CD8-positive, alpha-beta memory T cell (primary cell): ENCODE measurements at places on chromosomes 7 and 10. TPM values are rescaled to one million over a fixed set of nuclear protein-coding genes. Genes with fewer than 3 reads are reported as not detected.

HTR7 gene
- not detected for total RNA-seq

UFSP1 gene
- 4.0 TPM for total RNA-seq

DNA sequence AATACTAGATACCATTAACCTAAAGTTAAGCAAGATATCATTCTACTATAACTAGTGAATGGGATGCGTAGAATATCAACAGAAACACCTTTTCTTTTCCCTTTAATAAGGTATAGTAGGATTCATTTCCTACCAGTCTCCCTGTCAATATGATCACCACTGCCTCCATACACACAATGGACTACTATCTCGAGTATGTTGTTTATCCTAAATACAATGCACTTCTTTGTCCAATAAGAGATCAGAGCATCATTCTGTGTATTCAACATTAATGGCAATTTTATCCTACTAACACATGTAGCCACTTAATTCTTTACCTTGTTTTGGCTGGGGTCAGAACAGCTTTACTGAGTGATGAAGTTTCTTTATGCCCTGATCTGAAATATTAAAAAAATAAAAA, 276.3 kb downstream of the TFEC start:
- DNase-seq, result no peak

- no peak for DNase-seq
Measured at GRCh38 chr7:130893441-130893894, 159.5 kb upstream of the KLF14 start.

MTPN gene
- 143 TPM for total RNA-seq

GRCh38 chr10:5503477-5503835, 4.1 kb upstream of the CALML5 start:
- no peak for DNase-seq

GRCh38 chr7:100540073-100540723, 1.2 kb downstream of the AGFG2 start:
- no peak for DNase-seq

- DNase-seq, result no peak
Measured at GRCh38 chr7:12731214-12731656, 43.8 kb downstream of the ARL4A start.

GRCh38 chr10:110459600-110459999, 38.1 kb upstream of the DUSP5 start:
- no peak for DNase-seq

- no peak for DNase-seq
Measured at GRCh38 chr7:65731562-65732035, 141.3 kb upstream of the VKORC1L1 start.

DNA sequence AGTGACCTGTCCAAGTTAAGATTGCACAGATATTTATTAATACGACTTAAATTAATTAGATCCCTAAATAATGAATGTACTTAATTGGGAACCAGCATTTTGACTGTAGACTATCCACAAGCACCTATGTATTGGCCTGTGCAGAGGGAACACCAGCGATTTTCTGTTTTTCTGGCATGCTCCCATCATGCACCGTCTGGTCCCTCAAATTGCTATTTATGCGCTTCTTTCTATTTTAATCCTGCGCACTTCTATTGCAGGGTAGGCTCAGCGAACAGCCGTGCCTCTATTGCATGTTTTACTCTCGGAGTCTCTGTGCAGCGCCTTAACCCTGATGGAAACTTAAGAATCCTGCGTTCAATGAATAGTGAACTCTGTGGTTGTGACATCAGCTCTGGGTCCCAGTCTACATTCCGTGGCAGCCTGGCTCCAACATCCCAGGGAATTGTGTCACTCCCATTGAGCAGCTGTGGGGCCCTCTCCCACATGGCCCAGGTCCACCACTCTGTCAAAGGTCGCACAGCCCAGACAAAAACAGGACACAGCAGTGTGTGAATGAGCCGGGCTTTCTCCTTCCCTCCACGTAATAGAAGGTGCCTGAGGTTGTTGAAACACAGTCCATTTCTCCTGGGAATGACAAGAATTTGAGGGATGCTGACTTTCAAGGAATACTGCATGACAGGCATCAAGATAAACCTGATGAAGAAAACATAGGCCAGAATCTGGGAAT, 239.7 kb upstream of the KLF6 start:
- no peak for DNase-seq

DNA sequence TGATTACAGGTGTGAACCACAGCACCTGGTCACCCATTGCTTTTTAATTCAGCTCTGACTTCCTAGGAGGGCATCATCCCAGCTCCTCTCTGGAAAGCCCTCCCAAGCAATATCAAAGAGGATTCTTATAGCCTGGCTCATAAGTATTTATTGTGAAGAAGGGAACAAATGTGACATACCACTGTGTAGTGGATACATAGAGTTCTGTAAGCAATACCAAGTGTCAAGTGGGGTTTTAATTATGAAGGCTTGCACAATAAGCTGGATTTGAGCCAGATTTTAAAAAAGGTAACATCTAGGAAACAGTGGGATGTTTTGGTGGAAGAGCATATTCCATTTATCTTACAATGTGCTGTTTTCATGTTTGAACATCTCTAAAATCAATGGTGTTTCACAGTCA, 19.0 kb upstream of the PRTFDC1 start:
- DNase-seq, result no peak

GRCh38 chr7:49294611-49295010, 370.3 kb downstream of the CDC14C start:
- no peak for DNase-seq

- no peak for DNase-seq
Measured at GRCh38 chr10:113177156-113177935, 227.3 kb downstream of the TCF7L2 start.

GRCh38 chr7:2782565-2782964, 61.5 kb downstream of the GNA12 start:
- no peak for DNase-seq

ADAMTS14 gene
- total RNA-seq, result not detected

DNA sequence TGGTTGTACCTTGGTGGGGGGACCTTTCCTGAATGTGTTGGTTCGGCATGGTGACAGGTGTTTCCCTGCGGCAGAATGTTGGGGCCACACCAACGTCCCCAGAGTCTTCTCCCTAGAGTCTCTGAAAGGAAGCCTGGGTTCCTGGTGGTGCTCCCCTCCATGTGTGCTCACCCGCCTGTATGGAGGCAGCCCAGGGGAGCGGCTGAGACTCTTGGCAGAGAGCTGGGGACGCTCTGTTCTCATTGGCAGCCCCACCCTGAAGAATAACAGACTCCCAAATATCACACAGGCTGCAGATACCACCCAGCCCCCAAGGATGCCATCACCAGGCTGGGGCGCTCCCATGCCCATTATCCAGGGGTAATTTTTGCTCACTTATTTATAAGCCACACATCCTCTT, 34.8 kb downstream of the CHST12 start:
- no peak for DNase-seq

HSPA12A gene
- total RNA-seq, result 0.07 TPM

NODAL gene
- total RNA-seq, result not detected

GRCh38 chr7:9645756-9646155, 1212.3 kb downstream of the NXPH1 start:
- no peak for DNase-seq

DNA sequence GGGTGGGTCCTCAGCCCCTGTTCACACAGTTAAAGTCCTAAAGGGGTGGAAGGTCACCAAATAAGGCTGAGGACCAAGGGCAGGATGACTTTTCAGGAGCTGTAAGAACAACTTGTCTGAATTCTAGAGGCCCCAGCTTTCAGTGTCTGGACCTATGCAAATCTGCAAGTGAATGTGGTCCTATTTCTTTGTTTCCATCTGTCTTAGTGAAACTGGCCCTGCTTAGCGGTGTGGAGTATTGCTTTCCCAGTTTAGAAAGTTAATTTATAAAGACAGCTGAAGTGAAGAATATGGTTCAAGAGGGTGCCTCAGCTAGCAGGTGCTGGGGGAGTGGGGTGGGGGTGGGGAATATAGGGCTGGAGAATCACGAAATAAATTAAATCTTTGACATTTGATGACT, 40.1 kb downstream of the HHEX start:
- DNase-seq, result no peak

DNA sequence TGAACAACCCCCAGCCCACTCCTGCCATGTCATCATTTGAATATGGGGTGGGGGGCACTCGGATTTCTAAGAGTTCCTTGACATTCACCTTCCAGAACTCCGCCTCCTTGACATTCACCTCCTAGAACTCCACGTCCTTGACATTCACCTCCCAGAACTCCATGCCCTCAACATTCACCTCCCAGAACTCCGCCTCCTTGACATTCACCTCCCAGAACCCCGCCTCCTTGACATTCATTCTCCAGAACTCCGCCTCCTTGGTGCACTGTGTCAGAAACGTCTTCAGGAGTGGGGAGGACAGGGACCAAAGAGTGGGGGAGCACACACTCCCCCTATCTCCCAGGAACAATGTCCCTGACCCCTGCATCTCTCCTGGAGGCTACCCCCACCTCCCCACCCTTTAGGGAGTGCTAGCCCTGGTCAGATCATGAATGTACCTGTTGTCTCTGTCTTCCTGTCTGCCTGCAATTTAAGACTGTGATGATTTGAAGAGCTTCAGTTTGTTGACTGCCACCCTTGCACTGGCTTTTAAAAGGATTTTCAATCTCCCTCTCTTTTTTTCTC, 110.1 kb downstream of the NPTX2 start:
- DNase-seq, result no peak

DNA sequence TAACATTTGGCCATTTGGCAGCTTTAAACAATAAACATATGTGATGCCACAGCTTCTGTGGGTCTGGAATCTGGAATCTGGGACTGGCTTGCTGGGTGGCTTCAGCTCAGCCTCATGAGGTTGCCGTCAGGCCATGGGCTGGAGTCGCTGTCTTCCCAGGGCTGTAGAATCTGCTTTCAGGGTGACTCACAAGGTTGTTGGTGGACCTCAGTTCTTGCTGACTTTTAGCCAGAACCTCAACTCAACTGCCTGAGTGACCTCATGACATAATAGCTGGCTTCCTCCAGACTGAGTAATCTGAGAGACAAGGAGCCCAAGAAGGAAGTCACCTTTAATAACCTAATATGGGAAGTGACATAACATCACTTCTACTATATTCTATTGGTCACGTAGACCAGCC, 44.6 kb upstream of the TSPAN13 start:
- DNase-seq, result no peak

- no peak for DNase-seq
Measured at GRCh38 chr10:26690731-26691475, 6.6 kb upstream of the PDSS1 start.

LRRTM3 gene
- not detected for total RNA-seq

DNA sequence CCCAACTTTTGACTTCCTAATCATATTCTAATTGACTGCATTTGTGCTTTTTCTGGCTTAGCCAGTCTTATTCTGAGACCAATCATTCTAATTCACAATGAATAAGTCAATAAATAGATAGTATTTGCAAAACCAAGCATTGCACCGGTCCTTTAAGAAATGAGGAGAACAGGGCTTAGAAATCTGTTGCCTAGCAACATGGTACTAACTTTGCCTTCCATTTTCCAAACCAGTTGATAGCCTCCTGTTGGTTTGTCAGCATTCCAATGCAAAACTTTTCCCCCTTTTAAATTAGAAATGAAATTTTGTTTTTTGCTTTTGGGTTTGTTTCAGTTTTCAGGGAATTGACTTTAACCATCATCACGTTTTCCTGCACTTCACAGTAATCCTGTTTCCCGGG, 603.5 kb upstream of the NRP1 start:
- no peak for DNase-seq

- no peak for DNase-seq
Measured at GRCh38 chr7:82841828-82842227, 320.9 kb downstream of the PCLO start.

DNA sequence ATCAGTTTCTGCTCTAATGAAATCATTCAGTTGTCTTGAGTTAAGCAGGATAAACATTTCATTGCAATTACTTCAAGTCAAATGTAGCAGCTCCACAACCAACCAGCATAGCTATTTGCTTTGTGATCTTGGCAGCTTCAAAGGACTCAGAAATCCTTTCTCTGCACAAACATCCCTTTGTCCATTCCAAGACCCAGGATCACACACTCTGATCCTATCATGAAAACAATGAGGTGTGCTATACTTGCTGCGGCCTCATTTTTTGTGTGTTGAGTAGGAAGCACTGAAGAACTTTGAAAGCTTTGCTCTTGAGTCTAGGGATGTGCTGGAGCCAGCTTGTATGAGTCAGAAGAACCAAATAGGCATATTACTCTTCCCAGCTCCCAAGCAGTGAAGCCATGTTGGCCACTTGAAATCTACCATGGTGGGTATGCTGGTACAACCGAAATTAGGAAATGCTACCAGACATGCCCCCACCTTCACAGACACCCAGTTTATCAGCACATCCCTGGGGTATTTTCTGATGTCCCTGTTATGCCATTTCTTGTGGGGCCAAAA, 199.4 kb upstream of the PRSS58 start:
- no peak for DNase-seq

ADGRA1 gene
- not detected for total RNA-seq

SH2D4B gene
- total RNA-seq, result 0.13 TPM

DNA sequence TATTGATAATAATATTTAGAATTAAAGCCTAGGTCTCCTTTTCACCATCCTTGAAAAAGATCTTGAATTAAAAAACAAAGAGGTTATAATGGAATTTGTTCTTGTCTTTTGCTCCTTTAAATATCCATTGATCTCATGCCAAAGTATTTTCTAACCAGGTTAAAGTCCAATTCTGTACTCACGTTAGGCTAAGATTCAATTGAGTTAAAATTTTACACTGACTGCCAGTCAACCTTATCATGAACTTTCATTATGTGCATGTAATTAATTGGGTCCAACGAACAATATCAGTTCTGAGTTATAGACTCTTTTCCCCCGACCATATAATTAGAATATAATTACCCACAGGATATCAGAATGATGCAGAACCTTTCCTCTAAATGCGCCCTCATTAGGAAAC, 266.6 kb downstream of the DGKB start:
- no peak for DNase-seq

ARHGEF35 gene
- total RNA-seq, result 5.3 TPM

DNA sequence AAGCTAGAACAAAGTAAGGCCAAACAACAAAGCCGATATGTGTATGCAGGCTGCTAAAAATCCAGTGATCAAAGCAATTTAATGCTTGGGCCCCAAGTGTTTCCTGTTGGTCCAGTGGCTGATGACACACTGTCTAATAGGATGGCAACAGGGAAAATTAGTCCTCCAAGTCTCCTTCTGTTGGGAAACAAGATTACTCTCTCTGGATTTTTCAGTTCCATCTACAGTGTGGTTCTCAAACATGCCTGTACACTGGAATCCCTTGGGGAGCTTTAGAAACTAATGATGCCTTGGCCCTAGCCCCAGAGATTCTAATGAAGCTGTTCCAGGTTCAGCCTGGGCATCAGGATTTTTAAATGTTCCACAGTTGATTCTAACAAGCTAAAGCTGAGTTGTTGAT, 198.7 kb downstream of the AHR start:
- no peak for DNase-seq

- DNase-seq, result no peak
Measured at GRCh38 chr10:11339013-11339412, 272.4 kb downstream of the USP6NL start.

CYP3A4 gene
- not detected for total RNA-seq

DNA sequence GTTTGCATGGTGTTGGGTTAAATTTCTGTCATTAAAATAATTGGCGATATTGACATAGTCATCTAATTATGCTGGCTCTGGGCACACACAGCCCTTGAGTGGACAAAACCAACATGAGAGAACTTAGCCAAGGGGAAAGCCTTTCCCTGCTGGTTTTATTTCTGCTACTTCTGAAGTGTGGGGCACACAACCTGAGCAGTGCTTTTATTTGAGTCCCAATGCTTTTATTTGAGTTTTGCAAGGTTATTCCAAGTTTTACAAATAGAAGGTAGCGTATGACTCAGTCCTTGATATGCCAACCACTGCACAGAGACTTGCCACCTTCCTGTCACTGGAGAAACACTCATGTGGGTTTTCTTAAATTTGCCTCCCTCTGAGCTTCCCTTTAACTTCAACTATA, 145.7 kb downstream of the EGFR start:
- DNase-seq, result no peak
